Stimulated activated CD8-positive, alpha-beta memory T cell treated with anti-CD3 and anti-CD28 coated beads, Interleukin-15, amount 100 ng/mL, for 24 hours (primary cell): ENCODE measurements at places on chromosomes 4 and X.

DNA sequence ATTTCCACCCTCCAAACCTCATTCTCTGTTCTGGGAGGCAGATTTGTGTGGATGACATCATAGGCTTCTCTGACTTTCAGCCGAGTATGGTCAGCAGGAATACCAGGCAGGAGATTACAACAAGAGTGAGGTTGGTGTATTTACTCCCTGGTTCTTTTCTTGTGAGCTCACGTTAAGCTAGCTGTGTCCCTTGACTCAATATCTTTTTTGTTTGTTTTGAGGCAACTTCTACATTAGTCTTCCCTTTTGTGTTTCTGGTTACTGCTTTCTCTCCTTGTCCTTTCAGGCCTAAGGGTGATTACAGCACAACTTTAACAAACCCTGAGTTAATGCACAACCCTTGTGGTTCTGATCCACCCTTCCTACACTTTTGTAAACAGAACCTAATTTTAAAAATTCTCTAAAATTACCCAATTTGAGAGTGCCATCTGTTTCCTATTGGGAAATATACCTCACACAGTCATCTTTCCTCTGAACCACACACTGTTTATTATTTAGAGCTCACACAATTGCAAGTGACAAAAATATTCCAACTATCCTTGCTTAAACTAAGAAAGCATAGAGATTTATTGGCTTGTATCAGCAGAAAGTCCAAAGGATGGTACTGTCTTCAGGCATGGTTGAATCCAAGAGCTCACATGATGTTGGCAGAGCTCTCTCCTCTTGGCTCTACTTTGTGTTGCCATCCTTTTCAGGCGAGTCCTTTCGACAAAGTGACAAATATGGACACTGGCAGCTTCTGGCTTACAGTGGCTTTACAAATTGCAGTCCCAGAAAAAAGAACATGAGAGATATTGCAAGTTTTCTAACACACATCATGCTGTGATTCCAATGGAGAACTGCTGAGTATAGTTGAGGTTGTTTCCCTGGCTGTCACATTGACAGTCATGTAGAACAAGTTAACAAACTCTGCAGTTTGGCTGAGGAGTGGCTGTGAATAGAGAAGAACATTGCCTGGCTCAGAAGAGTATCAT lies 150.5 kb upstream of the DDIT4L start:
- no peak for DNase-seq

- no peak for DNase-seq
Observed at GRCh38 chr4:126486377-126486776, 1146.4 kb upstream of the INTU start.

- DNase-seq: no peak
Observed at GRCh38 chr4:71974681-71975080, 57.1 kb upstream of the NPFFR2 start.

DNA sequence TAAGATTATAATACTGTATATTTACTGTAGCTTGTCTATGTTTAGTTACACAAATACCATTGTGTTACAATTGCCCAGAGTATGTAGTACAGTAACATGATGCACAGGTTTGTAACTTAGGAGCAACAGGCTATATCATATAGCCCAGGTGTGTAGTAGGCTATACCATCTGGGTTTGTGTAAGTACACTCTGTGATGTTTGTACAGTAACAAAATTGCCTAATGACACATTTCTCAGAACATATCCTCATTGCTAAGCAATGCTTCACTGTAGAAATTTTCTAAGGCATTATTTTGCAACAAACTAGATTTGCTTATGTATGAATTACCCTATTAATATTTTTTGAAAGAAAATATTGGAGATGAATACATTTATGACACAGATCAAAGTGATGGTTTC lies 1390.9 kb downstream of the C4orf33 start:
- DNase-seq: no peak

- DNase-seq: no peak
Observed at GRCh38 chr4:110467400-110467799, 8.6 kb upstream of the ENPEP start.

DNA sequence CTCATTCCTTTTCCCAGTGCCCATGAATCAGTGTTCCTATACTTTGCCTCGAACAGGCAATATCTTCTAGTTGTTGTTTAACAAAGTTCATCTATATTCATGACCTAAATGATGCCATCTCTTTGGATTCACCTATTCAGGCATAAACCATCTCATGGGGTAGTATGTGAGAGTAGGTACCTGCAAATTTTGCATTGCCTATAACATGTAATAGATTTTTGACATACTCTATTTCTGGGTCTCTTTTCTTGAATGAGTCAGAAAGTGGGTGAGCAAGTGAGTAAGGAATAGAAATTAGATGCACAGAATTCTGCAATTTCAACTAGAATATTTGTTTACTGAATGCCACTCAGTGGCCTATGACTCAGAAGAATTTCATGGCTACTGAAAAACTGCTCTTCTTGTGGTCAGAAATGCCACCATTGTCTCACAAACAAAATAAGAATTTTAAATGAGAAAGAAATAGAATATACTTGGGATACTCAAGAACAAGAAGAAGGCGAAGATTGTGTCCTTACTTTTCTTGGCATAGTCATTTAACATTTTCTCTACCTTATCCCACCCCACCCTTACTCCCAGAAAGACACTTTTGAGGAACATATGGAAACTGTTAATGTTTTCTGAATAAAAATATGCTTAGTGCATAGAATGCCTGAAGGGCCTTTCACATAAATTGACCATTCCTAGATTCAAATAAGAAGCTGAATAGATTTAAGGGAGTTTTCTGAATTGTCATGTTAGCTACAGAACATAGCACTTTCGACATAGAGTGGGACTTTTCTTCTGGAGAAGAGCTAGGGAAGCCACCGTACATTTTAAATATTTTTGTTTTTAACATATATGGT lies 86.8 kb downstream of the HHIP start:
- no peak for DNase-seq

- no peak for DNase-seq
Observed at GRCh38 chrX:68822641-68823410, 6.0 kb upstream of the EFNB1 start.

DNA sequence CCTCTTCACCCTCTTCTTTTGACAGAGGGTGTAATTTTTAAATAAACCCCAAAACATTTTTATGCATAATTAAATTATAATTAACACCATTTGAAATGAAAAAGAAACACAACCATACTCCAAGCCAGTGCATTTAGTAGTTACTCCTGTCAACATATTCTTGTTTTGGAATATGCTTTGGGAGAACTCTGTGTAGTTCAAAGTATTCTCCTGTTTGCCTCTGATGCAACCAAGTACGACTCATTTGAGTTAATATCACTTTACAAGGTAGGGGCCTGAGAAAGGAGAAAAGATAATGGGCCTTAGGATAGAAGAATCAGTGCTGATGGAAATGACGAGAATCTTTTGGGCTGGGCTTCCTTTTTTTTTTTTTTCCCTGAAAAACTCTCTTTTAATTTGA lies 2.7 kb downstream of the PTPN13 start:
- DNase-seq: no peak

- no peak for DNase-seq
Observed at GRCh38 chrX:6885909-6886308, 261.6 kb upstream of the STS start.

GRCh38 chr4:87038837-87039615 lies 104.2 kb downstream of the AFF1 start:
- DNase-seq: no peak

GRCh38 chr4:150098214-150098613 lies 20.0 kb downstream of the DCLK2 start:
- DNase-seq: no peak

GRCh38 chrX:96311366-96311765 lies 373.3 kb upstream of the DIAPH2 start:
- DNase-seq: no peak

GRCh38 chr4:47721892-47722575 lies 115.8 kb downstream of the CORIN start:
- no peak for DNase-seq

GRCh38 chrX:9940421-9940820 lies 26.7 kb upstream of the CLDN34 start:
- no peak for DNase-seq

GRCh38 chr4:3517731-3518510 lies 14.3 kb downstream of the LRPAP1 start:
- DNase-seq: no peak

DNA sequence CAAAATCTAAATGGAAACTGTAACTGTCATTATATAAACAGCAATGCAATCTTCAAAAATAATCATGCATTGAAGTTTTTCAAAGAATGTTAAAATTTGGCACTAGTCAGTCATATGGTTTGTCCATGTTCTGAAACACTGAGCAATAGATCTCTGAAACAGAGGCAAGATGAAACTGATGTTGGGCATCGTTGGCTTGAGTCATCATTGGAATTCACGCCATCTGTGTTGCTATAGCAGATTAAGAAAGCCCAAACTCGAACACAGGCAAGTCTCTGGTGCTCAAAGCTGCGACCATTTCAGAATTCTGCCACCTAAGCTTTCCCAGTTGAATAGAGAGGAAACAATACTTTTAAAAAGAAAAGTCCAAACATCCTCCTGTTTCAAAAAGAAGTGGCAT lies 114.1 kb upstream of the PPARGC1A start:
- DNase-seq: no peak

DNA sequence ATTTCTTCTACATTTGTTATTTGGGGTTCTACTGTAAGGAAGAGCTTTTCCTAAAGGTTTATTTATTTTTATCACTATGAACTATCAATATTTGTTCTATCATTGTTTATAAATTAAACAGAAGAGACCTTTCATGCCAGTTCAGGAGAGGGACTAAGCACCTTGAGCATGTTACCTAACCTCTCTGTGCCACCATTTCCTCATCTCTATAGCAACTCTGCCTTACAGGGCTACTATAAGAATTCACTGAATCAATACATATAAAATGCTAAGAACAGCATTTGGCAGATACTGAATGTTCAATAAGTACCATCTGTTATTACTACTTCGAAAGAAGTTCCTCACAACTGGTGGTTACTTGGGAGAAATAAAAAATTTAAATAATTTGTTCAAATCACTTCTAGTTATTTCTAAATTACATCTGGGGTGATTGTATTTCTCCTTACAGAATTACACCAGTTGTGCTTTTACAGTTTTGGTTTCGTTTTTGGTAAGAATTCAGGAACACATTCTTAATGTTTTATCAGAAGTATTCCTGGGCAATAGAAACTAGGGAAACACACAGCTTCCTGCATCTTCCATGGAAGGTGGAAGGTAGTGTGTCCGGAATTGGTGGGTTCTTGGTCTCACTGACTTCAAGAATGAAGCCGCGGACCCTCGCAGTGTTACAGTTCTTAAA lies 32.9 kb downstream of the EREG start:
- no peak for DNase-seq

DNA sequence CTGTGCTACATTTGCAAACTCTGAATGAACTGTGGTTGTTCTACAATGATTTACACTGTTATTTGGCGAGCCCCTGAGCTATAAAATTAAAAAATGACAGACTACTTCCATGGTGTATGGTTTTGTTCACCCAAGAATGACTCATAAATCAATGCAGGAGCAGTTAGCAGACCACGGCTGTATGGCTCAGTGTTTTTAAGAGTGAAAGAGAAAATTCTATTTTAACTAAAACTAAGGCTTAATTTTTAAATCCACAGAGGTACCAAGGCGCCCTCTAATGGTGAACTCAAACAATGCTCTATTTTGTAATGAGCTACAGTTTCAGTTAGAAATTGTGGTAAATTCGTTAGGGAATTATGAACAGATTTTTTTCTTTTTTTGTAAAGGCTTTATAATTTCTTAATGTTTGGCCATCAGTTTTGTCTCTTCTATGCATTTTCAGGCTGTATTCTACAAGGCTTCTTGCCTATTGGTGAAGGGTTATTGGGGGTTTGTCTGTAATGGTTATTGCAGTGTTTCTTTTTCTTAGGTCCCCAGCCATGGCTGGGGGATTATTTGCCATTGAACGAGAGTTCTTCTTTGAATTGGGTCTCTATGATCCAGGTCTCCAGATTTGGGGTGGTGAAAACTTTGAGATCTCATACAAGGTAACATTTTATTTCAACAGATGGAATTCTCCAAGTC lies 32.5 kb downstream of the HMGB2 start:
- no peak for DNase-seq

- DNase-seq: no peak
Observed at GRCh38 chr4:113468165-113469022, 293.1 kb downstream of the CAMK2D start.

DNA sequence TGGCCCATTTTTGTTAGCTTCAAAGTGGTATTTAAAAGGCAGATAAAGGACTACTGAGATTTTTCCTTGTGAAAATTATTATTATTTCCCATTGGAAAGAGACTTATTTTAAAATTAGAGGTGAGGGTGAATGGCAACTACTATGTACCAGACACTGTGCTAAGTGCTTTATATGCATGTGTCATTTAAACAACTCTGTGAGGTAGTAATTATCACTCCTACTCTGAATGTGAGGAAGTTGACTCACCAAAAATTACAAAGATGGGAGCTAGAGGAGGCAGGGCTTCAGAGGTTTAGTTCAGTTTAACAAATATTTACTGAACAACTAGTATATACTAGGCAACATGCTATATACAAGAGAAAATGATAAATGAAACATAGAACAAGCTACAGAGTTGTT lies 78.2 kb downstream of the MSL3 start:
- DNase-seq: no peak

DNA sequence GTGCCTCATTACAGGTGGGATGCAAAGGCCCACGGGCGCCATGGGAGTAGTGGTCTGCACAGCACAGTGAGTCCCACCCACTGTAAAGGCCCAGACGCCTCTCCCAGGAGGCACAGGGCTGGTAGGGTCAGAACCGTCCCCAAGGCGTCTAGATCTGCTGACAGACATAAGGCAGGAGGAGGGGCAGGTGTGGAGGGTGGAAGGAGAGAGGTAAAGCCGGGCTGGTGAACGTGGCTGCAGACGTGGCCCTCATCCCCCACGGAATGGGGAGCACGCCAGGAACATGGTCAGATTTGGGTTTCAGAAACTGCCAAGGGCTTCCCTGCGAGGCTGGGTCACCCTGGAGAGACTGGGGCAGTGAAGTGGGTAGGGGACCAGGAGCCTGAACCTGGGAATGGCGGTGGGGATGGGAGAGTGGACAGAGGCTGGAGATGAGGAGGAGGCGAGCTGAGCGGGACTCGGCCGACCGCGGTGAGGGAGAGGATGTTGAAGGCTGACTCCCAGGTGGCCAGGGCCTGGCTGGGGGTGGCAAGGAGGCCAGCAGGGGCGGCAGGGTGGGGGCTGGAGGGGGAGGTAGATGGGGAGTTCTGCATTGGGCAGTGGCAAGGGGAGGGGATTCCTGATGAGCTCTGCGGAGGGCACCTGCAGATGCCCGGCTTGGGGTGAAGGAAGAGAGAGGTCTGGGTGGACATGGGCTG lies 184.9 kb downstream of the AFAP1 start:
- no peak for DNase-seq

GRCh38 chrX:63935835-63936234 lies 150.8 kb upstream of the ARHGEF9 start:
- DNase-seq: no peak

GRCh38 chrX:45445745-45446412 lies 245.2 kb upstream of the DIPK2B start:
- DNase-seq: no peak

- no peak for DNase-seq
Observed at GRCh38 chrX:331151-331824, 12.7 kb upstream of the GTPBP6 start.

GRCh38 chrX:1464971-1465285 lies 12.2 kb upstream of the ASMTL start:
- no peak for DNase-seq
